NCI-H526 treated with DMSO at 0.1 percent for 48 hours (cell line): ENCODE measurements at places on chromosomes 16 and 17.
A peak's percentile ranks its signal among the peaks of the same experiment; 100 is the strongest.

DNA sequence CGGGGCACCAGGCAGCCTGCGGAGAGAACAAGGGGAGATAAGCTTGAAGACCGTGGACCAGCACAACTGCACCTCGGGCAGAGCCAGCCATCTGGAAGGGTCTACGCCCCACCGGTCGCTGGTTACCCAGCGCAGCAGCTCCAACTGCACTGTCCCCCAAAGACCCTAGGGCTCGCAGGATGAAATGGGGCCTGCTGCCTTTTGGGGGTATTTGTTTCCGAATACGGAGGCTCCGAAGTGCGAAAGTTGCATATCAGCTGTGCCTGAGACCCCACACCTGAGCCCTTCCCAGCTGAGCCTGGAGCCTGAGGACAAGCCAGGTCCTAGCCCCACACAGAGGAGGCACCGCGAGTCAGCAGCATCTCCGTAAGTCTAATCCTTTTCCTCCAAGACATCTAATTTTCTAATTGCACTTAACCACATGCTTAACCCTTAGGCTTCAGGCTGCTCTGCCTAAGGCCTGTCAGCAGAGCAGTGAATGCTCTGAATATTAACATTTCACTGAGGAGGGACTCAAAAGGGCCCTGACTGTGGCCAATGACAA is 4.0 kb downstream of the KIFC3 start:
- no peak for DNase-seq

DNA sequence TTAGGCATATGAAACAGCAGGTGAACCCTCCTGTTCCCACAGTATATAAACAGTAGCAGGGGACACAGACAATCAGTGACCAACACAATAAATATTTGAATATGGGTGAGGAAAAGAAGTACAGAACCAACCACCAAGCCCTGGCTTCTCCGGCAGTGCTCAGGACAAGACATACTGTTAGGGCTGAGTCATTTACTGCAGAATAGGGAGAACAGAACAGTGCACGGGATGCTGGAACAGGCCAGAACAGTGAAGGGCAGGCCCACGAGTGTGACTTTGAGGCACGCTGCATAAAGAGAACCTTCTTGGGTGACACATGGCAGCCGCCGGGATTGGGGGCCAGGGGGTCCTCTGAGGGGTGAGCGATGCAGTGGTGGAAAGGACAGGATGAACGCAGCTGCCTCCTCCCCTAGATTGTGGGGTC is 160.4 kb downstream of the CMIP start:
- DNase-seq, result no peak

DNA sequence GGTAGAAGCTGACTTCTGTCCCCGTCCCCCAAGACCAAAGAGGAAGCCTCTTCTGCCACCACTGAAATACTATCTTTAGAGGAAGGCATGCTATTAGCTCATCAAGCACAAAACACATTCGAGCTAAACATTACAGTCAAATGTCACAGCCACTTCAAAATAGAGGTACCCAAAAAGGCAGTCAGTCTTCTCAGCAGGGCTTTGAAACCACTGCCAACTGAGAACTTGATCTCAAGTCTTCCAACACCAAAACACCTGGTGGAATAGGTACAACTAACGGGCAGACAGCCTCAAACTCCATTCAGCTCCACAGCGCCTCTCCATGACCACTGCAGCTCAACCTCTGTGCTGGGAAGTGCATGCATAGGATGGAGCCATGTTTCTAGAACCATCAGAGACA is 36.0 kb downstream of the ZFHX3 start:
- DNase-seq, result no peak

GRCh38 chr17:13415871-13416416 is 185.8 kb downstream of the HS3ST3A1 start:
- no peak for DNase-seq

DNA sequence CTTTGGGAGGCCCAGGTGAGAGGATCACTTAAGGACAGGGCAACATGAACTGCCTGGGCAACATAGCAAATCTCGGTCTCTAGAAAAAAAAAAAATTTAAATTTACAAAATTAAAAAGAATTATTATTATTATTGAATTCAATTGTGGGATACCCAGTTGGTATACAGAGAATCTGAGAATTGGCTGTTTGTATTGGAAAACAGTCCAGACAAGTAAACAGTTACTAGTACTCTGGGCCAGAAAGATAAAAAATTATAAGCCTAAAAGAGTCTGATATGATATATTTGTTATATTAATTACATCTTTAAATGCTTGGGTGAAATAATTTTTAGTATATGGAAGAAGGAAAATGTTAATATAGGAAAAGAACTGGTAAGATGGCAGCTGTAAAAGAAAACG is 15.0 kb downstream of the CCDC47 start:
- no peak for DNase-seq

DNA sequence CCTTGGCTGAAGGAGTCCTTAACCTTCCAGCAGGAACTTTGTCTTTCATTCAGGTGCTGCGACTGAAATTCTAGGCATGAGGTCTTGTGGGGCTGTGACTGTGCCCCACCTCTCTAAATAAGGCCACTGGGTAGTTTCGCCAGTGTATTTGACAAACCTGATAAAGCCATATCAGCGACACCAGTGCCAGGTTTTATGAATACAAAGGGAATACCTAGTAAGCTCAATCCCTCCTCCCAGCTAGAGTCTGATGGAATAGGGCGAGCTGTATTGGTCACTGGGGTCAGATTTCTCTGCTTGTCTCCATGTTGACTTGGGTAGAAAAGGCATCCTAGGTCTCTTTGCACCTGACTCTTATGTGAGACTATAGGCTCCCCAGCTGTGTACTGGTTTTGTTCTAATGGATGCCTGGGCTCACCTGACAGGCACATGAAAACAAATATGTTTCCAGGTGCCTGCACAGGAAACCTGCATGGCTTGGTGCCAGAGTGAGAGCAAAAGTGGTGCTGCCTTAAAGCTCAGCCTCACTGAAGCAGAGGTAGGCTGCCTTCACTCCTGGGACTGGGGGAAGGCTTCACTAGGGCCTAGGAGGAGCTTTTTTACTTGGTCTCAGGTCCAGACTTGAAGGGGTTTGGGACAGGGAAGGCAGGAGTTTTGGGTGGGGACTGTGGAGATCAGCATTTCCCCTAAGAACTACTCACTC is 8.3 kb downstream of the SLC7A6 start:
- DNase-seq, result no peak

GRCh38 chr17:46896991-46897390 is 26.0 kb upstream of the GOSR2 start:
- DNase-seq, result no peak

DNA sequence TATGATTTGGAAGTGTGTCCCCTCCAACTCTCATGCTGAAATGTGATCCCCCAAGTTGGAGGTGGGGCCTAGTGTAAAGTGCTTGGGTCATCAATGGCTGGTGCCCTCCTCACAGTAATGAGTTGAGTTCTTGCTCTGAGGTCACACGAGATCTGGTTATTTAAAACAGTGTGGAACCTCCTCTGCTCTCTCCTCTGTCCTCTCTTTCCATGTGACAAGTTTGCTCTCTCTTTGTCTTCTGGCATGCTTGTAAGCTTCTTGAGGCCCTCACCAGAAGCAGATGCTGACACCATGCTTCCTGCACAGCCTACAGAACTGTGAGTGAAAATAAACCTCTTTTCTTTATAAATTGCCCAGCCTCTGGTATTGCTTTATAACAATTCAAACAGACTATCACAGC is 19.9 kb downstream of the BRIP1 start:
- no peak for DNase-seq

- no peak for DNase-seq
Observed at GRCh38 chr17:31460226-31460721, 68.8 kb downstream of the RAB11FIP4 start.

DNA sequence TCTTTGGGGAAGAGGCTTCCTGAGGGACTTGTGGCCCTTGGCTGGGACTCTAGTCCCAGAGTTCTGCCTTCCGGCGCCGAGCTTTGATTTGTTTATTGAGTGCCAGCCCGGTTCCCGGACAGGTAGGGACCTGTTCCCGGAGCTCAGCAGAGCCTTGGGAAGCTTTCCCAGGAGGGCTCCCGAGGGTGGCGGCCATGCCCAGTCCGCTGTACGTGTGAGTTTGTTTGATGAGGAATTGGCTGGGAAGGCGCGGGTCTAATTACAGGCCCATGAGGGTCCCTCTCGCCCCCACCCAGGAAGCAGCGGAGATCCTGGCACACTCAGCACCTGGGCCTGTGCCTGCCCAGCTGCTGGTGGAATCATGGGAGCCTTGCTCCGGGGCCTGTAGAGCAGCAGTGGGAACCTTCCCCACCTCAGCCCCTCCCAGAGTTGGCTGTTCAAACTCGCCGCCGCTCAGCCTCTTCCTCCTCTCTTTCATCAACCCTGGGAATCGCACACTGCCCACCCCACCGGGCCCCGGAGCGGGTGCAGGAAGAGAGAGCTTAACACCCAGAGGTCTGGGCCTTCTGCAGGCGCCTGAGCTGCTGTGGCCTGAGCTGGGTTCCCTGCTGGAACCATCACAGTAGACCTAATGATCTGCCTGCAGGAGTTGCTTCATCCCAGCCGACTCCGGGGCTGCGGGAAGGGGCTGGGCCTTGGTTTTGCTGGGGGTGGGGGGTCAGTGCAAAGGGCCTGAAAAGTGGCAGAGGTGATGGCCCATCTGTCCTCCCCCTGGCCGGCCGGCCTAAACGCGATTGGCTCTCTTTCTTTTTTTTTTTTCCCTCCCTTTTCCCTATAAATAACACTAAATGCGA is 313.7 kb downstream of the SEC14L1 start:
- DNase-seq, result peak; percentile 16

GRCh38 chr17:43353393-43353792 is 45.4 kb upstream of the ARL4D start:
- no peak for DNase-seq
